Activated T-helper 17 cell treated with anti-CD3 and anti-CD28 coated beads, Interleukin-2, amount 50 U/mL, for 72 hours (primary cell): ENCODE measurements at places on chromosomes 2 and 18. TPM values are rescaled to one million over a fixed set of nuclear protein-coding genes. Genes with fewer than 3 reads are reported as not detected.

DNA sequence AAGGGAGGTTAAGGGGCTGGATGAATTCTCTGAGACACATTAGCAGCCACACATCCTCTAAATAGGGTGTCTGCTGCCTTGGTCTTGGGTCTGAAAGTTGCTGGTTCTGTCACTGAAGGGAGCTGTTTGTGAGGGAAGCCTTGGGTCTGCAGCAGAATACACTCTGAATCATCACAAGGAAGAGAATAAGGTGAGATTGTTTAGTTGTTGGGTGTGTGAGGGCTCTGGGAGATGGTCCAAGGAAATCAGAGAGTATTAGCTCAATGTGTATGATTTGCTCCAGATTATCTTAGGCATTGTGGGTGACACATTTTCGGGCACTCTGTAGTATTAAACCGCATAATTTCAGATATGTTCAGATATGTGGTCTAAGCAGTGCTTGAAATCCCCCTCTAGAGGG is 548.5 kb downstream of the SLC4A3 start:
- no peak for ATAC-seq

DNA sequence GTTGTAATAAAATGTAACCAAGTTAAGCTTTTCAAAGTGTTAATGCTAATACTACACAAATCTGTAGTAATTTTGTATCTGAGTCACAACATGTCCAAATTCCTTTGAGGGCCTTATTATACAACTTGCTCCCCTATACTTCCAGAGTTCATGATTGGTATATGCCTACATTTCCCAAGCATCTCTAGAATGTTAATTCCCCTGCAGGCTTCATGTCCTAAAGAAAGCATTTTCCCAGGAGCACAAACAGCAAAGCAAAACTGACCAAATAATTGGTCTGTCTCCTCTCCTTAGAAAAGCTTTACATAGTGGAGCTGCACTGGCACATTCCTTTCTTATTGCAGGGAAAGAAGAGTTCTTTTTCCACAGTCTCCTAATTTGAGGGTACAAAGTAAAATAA is 3.7 kb downstream of the ALS2 start:
- ATAC-seq: no peak

DNA sequence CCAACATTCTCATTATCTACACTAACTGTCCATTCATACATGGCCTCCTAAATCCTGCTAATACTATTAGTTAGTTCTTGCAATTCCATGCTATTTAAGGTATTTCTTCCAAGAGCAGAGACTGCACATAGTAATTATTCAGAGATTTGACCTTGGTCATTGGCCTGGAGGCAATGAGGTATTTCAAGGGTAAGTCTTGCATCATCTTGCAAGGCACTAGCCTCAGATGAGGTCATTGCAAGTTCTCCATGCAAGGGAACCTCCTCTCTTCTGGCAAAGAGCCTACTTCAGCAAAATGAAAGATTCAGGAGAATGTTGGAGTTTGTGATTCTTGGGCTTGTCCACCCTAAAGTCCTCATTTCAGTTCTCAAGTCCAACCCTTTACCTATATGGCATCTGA is 48.5 kb upstream of the IKZF2 start:
- no peak for ATAC-seq

GRCh38 chr2:1628893-1629292 is 115.4 kb downstream of the PXDN start:
- ATAC-seq: no peak

Gene CYP26B1
- 0.05 TPM for total RNA-seq
